ENCODE measurements at places on chromosomes 3 and 15.

DNA sequence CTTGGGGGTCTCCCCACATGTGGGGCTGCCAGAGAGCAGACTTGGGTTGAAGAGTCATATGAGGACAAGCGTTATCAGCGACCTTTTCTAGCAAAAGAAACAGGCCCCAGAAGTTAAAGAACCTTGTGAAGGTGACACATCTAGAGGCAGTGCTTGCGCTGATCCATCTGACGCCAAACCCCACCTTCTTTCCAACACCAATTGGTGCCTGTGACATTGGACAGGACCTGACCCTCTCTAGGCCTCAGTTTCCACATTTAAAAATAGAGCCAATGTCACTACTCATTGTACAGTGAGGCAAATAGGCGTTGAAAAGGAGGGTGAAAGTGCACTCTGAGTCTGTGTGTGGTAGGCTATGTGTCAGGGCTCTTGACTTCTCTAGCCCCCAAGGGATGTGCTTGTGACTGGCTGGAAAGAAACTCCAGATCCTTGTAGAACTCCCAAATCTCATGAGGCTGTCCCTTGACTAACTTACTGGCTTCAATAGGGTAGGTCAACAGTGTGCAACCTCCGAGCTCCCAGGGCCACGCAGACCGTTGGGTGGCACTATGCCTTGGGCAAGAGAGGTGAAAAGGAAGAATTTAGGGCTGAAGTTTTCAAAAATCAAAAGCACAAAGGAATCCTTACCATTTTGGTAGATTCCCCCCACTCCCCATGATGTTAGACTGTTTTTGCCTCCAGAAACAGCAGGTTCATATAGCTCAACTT, 666 bp upstream of the FAM219B start:
- no peak for DNase-seq

- DNase-seq: no peak
Observed at GRCh38 chr15:100726070-100726420, 123.7 kb downstream of the ASB7 start.

GRCh38 chr3:73234354-73235014, 173.0 kb downstream of the EBLN2 start:
- no peak for DNase-seq

- no peak for DNase-seq
Observed at GRCh38 chr3:183991403-183991802, 26.3 kb downstream of the ABCC5 start.

- DNase-seq: peak; percentile 26
Observed at GRCh38 chr3:149547954-149548668, 73.6 kb downstream of the TM4SF4 start.

DNA sequence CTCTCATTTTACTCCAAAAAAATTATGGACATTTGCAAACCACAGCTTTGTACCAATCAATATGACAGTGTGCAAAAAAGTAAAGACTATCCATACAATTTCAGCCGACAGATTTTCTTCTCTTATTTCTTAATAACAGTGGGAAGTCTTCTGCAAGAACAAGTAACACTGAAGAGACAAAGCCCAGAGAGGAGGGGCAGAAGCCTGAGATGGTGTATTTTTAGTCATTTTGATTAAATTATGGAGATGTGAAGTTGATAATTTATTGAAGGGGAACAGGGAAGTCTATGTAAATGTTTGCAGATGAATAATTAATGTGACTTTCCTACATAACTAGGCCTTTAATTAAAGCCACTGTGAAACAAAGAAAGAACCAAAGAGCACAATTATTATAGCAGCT, 45.7 kb upstream of the IGSF11 start:
- no peak for DNase-seq

- no peak for DNase-seq
Observed at GRCh38 chr3:190059242-190059590, 61.5 kb downstream of the P3H2 start.

- no peak for DNase-seq
Observed at GRCh38 chr3:186170516-186170915, 61.6 kb upstream of the ETV5 start.

DNA sequence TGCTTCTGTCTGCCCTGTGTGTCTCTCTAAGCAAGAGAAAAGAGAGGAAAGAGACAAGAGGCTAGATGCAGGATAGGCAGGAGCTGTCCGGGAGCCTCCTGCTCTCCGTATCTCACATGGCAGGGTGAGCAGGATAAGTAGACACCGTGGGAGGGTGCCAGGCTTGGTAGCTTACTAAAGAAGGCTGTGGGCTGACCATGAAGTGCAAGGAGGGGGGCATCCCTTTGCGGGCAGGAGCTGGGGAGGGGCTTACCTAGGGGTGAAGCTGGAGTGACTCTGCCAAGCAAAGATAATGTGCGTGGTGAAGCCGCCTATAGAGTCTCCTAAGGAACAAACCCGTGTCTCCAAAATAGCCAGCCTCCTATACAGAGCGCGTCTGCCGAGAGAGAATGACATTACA, 33.7 kb upstream of the TMC3 start:
- DNase-seq: no peak

GRCh38 chr15:69489073-69489571, 36.5 kb downstream of the RPLP1 start:
- DNase-seq: no peak

DNA sequence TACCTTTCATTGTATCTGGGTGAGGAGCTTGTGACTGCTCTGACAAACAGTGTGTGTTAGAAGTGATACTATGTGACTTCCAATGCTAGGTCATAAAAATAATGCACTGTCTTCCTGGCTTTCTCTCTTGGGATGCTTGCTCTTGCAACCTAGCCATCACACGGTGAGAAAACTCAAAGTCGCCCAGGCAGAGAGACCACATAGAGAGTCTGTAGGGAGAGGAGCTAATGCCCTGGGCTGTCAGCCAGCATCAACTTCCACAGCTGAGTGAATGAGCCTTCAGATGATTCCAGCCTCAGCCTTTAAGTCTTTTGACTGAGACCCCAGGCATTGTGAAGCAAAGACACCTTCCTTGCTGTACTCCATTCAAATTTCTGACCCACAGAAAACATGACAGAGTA, 220.6 kb upstream of the SGO1 start:
- DNase-seq: no peak

- no peak for DNase-seq
Observed at GRCh38 chr3:184126006-184126405, 9.2 kb upstream of the EIF2B5 start.

DNA sequence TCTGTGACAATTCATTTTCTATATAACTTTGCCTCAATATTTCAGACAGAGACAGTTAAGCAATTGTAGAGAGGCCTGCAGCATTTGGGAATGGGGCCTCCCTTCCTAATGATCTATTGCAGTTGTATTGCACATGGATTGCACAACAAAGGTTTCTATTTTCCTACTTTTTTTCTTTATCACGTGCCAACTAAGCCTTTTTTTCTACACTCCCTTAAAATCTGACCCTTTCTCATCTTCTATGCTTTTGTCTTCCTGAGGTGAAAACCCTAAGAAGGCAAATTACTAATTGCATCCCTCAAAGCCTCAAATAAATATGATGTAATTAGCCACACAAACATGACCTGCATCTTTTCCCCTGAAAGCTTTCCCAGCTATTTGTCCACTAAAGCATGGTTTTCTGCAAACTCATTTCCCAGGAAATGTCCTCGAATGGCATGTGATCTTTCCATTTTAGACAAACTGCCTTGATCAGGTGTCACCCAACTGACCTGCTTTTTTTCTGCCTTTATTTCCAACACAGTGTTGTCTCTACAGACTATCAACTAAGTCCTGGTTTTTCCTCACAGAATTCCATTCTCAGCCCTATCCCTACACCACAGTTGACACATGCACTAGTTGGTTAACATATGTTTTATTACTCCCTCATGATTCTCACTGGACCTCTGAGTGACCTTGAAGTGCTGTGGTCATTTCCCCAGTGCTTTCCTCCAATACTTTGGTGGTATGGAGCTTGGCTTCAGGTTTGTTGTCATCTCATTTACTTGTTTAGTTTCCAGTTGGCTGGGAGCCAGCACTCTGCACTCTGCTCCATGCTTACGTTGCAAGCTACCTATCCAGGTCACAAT, 31.9 kb upstream of the TSC22D2 start:
- no peak for DNase-seq

DNA sequence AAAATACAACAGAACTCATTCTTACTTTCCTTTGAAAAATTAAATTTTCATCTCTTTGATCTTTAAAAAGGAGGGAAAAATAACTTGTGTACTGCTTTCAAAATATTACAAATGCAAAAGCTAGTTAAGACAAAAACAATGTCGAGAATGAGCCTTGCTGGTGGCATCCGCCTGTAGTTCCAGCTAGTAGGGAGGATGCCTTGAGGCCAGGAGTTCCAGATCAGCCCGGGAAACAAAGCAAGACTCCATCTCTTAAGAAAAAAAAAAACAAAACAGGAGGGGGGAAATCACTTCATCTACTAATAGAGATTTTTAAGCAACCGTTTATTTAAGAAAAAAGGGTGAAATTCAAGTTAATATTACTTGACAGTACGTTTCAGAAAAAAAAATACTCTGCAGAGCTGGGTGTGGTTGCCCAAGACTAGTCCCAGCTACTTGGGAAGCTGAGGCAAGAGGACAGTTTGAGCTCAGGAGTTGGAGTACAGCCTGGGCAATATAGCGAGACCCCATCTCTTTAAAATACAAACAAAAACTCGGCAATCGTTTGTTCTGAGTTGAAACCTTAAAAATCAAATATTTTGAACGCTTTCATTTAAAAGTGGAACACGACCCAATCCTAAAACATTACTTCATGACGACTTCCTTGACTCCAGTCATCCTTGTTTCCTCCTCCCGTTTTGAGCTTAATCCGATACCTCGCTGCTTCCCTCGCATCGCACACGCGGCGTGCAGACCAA, 1.2 kb downstream of the KPNA1 start:
- DNase-seq: no peak

DNA sequence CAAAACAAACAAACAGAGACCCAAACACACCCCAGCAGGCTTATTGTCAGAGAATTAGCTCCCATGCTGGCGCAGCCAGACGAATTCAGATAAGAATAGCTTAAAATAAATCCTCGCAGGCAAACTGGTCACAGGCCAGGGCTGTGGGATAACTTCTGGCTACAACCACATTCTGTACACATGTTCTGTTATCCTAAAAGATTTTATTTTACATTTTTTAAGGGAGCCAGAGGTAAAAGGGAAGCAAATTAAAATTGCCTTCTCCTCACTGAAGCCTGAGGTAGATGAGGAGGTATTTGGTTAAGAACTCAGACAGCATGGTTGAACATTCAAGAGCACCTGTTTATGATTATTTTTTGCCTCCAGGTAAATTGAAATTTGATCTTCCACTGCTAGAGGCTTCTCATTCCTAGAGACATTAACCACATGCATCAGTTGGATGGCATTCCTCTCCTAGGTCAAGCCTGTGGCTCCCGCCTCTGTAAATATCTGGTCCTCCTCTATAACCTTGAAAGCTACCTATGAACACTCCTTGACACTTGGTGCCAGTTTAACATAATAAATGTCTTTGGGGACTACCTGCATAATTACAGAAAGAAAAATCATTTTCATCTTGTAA, 190.3 kb downstream of the SATB1 start:
- no peak for DNase-seq

- no peak for DNase-seq
Observed at GRCh38 chr15:68833700-68834331, 13.1 kb upstream of the ANP32A start.

GRCh38 chr3:16801223-16801622, 83.5 kb upstream of the PLCL2 start:
- DNase-seq: no peak

- DNase-seq: no peak
Observed at GRCh38 chr15:76342382-76343201, 6.0 kb downstream of the ISL2 start.

DNA sequence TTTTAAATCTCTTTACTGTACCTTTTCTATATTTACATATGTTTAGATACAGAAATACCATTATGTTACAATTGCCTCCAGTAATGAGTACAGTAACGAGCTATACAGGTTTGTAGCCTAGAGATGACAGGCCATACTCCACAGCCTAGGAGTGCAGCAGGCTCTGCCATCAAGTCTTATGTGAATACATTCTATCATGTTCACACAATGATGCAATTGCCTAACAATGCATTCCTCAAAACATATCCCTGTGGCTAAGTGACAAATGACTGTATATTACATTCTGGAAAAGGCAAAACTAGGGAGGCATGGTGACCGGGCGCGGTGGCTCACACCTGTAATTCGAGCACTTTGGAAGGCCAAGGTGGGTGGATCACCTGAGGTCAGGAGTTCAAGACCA, 192.4 kb upstream of the IGF1R start:
- DNase-seq: no peak

DNA sequence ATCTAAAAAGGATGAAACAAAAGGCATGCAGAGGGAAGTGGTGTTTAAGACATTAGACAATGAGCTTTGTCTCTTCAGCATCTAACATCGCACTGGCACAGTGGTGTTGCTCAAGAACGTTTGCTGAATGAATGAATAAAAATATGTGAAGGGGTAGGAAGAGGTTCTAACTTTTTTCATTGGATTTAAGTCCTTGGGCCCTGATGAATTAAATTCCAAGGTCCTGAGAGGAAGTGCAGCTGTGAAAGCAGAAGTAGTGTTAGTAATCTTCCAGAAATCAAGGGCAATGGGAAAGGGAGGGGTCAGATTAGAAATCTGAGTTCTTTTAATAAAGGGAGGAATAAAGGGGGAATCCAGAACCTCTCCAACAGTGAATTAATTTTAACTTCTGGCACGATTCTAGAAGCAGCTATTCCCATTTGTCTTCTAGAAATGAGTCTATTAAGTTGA, 29.6 kb downstream of the TLNRD1 start:
- DNase-seq: no peak

DNA sequence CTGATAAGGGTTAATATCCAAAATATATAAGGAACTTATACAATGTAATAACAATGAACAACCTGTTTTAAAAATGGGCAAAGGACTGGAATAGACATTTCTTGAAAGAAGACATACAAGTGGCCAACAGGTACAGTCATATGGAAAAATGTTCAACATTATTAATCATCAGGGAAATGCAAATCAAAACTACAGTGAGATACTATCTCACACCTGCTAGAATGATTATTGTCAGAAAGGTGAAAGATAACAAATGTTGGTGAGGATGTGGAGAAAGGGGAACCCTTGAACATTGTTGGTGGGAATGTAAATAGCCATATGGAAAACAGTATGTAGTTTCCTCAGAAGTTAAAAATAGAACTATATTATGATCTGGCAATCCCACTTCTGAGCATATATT, 20.4 kb downstream of the GOLM2 start:
- DNase-seq: no peak

- no peak for DNase-seq
Observed at GRCh38 chr3:13072239-13072599, 1.0 kb downstream of the IQSEC1 start.

DNA sequence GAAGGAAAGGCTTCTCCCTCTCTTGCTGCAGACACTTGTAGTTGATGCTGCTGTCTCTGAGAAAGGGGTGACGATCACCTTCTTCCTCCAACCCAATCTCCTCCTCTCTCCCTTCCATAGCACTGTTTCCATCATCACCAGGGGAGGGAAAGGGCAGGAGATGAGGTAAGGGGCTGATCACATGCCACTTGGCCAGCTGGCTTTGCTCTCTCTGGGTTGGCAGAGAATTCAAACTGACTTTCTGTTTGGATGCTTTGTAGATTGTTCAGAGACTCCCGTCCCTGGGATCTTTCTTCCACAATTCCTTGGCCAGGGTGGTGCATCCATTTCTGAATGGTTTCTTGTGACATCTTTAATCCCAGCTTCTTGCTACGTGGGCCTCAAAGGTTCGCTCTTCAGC, 43.2 kb upstream of the ZNF148 start:
- no peak for DNase-seq

- no peak for DNase-seq
Observed at GRCh38 chr3:139676632-139677387, 962 bp downstream of the NMNAT3 start.

GRCh38 chr3:195204360-195205163, 66.4 kb downstream of the XXYLT1 start:
- no peak for DNase-seq

- no peak for DNase-seq
Observed at GRCh38 chr15:82951472-82952157, 905 bp downstream of the HOMER2 start.
